ENCODE measurements at places on chromosomes 11 and 22. TPM values are rescaled to one million over a fixed set of nuclear protein-coding genes. Genes with fewer than 3 reads are reported as not detected.

CLP1 gene
- 10.0 TPM for total RNA-seq

APOBEC3H gene
- total RNA-seq: 0.27 TPM

ZNF280B gene
- total RNA-seq: 0.81 TPM

OR52H1 gene
- total RNA-seq: 4.3 TPM

OR6A2 gene
- 2.4 TPM for total RNA-seq

DNA sequence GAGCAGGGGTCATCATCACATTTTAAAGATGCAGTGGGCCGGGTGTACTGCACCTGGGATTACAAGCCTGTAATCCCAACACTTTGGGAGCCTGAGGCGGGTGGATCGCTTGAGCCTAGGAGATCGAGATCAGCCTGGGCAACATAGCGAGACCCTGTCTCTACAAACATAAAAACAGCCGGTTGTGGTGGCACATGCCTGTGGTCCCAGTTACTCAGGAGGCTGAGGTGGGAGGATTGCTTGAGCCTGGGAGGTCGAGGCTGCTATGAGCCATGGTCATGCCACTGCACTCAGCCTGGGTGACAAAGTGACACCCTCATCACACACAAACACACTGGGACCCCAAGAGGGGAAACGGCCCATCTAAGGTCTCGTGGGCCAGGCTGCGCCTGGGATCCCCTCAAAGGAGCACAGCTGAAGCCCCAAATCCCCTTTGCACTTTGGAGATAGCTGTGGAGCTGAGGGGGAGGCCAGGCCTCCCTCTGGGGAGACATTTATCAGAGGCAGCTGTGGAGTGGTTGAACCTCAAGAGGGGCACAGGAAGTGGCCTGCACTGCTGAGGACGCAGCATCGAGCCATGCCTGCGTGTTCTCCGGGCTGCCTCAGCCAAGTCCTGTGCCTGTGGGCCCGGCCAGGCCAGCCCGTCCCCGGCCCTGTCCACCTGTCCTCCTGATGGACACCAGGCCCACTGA, 27.5 kb downstream of the OSBPL5 start:
- DNase-seq: peak; percentile 62

DNA sequence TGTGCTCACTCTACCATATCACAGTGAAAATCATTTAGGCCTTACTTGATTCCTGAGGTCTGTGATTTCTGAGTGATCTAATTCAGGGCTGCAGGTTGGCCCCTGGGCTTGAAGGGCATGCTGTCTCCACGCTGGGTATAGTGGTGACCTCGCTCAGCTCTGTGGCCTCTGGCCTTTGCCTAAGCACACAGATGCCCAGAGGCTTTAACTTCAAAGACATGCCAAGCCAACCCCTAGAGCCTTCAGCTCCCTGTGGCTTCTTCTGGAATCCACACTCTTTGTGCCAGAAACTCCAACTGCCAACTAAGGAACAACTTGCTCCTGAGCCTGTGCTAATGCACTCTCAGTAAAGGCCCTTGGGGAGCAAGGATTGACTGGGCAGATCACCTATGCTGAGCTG, 232.6 kb upstream of the MPPED2 start:
- no peak for DNase-seq

GRCh38 chr11:36101466-36101865, 157.6 kb downstream of the LDLRAD3 start:
- DNase-seq: no peak

- DNase-seq: no peak
Observed at GRCh38 chr11:73396985-73397384, 20.8 kb downstream of the RELT start.

DNA sequence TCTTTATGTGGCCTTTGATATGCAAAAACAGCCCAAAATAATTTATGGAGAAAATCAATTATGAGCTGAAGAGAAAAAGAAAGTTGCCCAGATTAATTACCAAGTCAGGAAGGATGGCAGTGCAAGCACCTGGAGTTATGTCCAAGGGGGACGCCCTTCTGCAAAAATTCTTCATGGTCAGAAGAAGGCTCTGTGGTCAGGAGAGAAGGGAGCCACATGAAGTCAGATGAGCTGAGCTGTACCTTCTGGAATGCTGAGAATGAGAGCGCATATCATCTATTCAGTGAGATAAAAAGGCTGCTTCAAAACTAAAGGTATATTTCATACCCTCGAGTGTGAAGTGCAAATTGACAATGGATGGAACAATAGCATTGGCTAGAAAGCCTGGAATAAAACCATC, 607.4 kb downstream of the NTM start:
- DNase-seq: no peak

DNA sequence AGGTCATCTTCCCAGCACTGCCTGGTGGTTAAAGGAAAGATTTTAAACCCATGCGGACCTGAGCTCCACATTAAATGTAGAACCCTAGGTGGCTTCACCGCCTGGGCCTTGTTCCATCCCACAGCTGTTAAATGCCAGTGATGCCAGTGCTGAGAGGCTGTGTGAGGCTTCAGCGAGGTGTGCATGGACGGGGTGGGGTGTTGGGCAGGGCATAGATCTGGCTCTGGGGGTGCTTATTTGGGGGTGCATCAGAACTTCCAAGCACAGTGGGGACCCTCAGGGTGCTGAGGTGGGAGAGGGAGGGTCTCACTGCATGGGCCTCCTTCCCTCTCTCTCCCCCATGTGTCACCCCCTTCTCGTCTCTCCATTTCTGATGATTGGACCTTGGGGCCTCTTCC, 90.1 kb upstream of the B3GAT1 start:
- no peak for DNase-seq

GRCh38 chr11:82791779-82792178, 58.1 kb upstream of the FAM181B start:
- DNase-seq: no peak

DNA sequence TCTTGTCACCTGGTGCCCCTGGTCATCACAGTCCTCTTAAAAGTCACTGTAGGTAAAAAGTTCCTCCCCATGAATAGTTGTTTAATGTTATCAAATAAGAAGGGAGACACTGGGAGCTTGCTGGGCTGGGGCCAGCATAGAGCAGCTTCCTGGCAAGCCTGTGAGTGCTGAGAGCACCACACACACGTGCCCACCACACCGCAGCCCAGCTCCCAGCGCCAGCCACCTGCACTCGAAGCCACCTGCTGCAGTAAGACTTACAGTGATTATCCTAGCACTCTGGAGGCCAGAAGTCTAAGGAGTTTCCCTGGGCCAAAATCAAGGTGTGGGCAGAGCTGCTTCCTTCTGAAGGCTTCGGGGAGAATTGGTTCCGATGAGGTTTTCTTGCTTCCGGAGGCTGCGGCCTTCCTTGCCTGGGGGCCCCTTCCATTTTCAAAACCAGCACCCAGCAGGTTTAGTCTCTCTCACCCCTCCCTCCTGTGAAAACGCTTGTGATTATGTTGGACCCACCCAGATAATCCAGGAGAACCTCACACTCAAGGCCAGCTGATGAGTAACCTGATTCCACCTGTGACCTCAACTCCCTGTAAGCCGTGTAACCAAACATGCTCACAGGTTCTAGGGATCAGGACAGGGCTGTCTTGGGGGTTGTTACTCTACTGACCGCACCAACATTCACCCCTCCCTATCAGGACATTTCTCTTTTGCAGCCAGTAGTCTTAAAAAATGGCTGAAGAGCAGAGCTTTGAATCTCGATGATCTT, 687.2 kb downstream of the TBC1D22A start:
- DNase-seq: no peak

GRCh38 chr11:65773784-65774411, 6.9 kb downstream of the AP5B1 start:
- no peak for DNase-seq

- DNase-seq: no peak
Observed at GRCh38 chr11:63767267-63767564, 1.4 kb downstream of the ZFTA start.

DNA sequence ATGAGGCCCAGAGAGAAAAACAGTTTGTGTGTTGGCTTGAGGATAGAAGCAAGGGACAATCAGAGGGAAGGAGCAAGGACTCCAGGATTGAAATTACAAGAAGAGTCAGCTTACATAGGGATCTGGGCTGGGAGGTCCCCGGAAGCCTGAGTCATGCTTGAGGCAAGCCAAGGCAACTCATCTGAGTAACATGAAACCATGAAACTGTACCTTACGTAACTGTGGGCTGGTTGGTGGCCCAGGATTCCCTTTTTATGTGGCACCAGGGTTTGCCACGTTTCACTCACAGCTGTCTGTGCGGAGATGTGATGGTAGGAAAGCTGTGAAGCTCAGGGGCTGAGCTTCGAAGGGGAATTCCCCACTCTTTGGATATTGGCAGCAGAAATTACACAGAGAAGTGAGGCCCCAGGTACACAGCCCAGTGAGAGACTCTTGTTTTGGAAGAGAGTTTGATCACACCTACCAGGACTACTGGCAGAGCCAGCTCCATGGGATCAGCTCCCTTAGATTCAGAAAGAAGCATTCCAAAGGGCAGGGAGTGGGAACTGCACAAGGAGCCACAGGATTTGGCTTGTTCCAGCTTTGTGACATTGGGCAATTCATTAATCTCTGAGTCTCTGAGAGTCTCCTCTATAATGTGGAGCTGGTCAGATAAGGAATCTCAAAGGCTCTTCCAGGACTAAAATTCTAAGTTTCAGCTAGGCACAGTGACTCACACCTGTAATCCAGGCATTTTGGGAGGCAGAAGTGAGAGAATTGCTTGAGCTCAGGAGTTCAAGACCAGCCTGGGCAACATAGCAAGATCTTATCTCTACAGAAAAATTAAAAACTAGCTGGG, 7.8 kb downstream of the SLC5A1 start:
- DNase-seq: no peak

GRCh38 chr11:75240311-75241035, at the start of gene TPBGL:
Gene TPBGL, plus strand, starts transcription at chr11:75240774. Its CDS starts 276 bp downstream, at chr11:75241050.
- DNase-seq: no peak

GRCh38 chr11:97751405-97751804, 1269.3 kb upstream of the CNTN5 start:
- DNase-seq: no peak

- no peak for DNase-seq
Observed at GRCh38 chr22:50691521-50691920, 18.9 kb downstream of the SHANK3 start.

DNA sequence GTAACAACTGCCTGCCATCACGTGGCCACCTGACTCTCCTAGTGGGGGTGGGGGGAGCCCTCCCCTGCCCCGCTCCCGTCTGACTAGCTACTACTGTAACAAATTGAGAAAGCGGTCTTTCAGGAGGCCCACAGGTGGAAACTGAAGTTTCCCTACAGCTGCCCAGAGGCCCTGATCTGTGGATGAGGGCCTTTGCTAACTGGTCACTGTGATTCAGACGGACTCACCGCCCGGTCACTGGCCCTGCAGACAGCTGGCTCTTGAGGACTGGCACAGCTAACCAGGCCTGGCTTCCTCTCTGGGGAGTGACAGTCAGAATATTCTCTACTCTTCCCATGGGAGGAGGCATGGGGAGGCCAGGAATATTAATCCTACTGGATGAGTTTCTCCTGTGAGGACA, 116.8 kb downstream of the ARHGAP8 start:
- no peak for DNase-seq

DNA sequence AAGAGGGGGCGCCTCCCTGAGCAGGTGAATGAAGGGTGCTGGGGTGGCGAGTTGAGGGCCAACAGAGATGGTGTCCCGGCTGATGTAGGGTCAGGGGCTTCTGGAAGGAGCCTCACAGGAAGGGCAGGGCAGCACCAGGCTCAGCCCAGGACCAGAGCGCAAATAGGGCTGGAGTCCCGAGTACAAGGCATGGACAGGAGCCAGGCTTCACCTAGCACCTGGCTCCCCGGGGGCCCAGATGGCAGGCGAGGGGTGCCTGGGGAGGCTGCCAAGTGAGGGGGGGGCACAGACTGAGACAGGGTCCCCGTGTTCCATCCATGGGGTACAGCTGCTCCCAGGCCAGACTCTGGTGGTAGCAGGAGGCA, 105.8 kb downstream of the KCNQ1 start:
- DNase-seq: no peak

GRCh38 chr11:86596861-86597586, 75.4 kb downstream of the ME3 start:
- no peak for DNase-seq

DNA sequence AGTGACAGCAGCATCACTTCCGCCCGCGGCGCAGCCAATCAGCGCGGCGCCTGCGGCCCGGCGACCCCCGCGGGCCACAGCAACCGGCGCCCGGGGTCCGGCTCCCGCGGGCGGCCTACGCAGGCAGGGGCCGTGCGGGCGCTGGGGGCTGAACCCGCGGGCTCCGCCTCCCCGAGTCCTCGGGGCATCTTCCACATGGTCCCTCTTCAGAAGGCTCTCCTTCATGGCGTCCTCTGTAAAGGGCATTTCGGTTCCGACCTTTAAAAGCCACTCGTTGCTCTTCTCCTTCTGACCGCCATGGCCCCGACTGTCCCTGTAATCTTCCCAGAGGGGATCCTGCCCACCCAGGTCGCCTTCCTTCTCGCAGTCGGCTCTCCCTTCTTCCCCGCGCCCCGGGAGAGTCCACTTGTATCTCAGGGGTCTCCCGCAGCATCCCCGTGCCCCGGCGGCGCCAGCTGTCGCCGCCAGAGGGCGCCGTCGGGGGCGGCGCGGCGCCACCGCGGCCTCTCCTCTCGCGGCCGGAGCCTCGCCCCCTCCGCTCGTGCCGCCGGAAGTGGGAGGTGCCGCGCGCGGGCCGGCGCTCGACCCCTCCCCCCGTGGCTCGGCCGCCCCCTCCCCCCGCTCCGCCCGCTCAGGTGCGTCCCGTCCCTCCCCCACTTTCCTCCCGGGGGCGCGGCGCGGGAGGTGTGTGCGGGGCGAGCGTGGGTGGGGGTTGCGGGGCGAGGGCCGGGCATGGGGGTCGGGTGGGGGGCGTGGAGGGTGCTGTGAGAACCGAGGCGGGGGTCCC, at the start of gene RNF214:
Gene RNF214 (plus strand): TSS at position 580 of the 787 bp plus-strand sequence. CDS start 1,602 bp downstream, outside the sequence.
- DNase-seq: peak; percentile 80

DNA sequence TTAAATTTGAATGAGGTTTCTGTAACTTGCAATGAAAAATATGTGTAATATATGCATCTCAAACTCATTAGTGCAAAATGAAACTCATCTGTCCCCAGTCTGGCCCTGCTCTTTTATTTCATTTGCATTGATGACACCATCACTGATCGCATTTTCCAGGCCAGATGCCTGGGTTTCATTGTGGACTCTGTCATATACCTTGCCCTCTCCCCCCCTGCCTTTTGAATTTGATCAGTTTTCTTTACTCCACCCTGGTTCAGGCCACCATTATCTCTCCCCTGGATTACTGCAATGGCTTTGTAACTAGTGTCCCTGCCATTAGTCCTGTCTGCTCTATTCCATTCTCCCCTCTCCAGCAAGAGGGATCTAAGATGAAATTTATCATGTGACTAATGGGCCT, 360.6 kb upstream of the C11orf87 start:
- DNase-seq: no peak

DNA sequence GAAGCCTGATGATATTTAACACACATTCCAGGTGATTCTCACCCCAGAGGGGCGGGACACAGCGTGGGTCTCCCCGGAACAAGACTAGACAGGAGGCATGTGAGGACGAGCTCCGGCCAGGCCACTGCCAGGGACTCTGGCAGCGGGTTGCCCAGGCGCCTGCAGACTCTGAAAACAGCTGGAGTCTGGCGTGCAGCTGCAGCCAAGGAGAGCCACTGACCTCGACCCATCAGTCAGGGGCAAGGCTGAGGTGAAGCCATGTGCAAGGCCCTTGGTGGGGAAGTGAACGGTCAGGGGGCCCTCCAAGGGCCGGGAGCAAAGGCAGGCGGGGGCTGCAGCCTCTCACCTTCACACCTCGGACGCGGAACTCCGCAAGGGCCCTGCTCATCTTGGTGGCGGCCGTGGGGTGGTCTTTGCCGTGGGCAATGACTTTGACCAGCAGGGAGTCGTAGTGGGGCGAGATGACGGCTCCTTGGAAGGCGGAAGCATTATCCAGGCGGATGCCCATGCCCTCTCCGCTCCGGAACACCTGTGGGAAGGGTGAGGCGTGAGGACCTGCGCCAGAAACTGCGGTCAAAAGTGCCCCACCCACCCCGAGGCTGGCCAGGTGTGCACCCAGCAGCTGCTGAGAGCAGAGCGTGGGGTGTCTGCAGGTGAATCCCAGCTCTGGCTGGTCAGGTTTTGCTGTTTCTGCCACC, 6.7 kb downstream of the LRFN4 start:
- DNase-seq: no peak
